ENCODE measurements at places on chromosomes 7 and 10.

DNA sequence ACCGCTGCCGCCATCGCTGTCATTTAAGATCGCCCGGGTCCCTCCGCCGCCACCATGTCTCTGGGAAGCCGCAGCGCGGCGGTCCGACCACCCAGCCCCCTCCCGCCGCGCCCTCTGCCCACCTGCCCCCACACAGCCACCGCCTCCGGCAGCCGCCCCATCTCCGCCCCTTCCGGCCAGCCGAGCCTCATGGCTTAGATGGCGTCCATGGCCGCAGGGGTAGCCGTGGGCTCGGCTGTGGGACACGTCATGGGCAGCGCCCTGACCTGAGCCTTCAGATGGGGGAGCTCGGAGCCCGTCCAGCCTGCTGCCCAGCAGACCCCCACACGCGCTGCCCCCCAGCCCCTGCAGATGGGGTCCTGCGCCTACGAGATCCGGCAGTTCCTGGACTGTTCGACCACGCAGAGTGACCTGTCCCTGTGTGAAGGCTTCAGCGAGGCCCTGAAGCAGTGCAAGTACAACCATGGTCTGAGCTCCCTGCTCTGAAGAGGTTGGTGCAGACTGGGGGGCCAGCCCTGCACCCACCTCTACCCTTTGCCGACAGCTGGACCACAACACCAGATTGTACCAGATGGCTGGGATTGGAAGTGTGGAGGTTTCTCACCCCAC, 38.0 kb upstream of the TARP start:
- DNase-seq = no peak

- no peak for DNase-seq
Measured at GRCh38 chr10:10734356-10735064, 283.2 kb upstream of the CELF2 start.

DNA sequence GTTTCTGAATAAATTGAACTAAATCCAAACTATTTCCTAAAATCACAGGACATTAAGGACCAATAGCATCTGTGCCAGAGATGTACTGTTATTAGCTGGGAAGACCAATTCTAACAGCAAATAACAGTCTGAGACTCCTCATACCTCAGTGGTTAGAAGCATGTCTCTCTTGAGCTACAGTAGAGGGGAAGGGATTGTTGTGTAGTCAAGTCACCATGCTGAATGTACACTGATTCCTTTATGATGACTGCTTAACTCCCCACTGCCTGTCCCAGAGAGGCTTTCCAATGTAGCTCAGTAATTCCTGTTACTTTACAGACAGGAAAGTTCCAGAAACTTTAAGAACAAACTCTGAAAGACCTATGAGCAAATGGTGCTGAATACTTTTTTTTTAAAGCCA, 13.9 kb downstream of the MEST start:
- DNase-seq = no peak

DNA sequence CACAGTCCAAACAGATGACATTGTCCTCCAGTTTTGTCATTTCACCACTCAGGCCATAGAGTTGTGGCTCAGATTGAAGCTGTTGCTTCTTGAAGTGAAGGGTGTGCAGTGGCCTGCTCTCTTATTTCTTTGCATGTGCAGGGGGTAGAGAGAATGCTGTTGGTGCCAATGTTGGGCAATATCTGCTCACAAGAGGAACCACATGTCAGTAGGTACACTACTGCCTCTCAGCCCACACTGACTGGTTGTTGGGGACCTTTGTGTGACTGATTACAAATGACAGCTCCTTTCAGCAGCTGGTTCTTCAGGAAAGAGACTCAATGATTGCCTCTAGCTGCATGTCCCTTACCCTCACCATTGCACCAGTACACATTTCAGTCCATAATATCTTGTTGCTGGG, 21.9 kb upstream of the SFTPA1 start:
- DNase-seq = no peak

DNA sequence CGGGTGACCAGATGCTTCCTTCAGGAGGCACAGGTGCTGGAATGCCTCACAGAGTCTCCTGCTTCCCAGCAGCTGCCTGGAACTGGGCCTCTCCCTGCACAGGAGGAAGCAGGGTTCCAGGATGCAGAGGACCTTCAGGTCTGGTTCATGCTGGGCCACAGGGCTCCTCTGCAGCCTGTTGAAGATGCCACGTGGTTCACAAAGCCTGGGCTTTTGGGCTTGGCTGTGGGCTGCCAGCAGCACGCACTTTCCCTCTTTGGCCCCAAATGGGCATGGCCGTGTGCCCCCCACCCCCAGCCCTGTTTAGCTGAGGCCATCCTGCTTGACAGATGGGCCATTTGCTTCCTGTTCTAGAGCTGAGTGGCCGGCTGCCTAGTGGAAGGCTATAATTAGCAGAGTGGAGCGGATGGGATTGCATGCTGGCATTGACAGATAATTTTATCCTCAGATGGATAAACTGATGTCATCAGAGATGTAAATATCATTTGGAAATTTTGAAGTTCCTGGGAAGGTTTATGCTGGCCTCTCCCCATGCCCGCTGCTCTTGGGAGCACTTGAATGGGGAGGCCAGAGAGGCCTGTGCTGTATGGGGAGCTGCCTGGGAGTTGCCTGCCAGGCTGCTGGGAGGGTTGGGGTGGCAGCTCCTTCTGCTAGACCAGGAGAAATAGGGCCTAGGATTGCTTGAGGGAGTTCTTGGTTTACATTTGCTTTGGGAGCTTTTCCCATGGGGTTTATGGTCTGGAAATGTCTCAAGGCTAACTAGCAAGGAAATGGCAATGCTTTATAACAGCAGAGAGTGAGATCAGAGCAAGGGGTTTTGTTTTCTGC, 28.2 kb downstream of the TSPAN15 start:
- DNase-seq = no peak

GRCh38 chr7:55026867-55027490, 8.2 kb downstream of the EGFR start:
- DNase-seq = no peak

- no peak for DNase-seq
Measured at GRCh38 chr10:112803961-112804401, 146.1 kb upstream of the TCF7L2 start.

DNA sequence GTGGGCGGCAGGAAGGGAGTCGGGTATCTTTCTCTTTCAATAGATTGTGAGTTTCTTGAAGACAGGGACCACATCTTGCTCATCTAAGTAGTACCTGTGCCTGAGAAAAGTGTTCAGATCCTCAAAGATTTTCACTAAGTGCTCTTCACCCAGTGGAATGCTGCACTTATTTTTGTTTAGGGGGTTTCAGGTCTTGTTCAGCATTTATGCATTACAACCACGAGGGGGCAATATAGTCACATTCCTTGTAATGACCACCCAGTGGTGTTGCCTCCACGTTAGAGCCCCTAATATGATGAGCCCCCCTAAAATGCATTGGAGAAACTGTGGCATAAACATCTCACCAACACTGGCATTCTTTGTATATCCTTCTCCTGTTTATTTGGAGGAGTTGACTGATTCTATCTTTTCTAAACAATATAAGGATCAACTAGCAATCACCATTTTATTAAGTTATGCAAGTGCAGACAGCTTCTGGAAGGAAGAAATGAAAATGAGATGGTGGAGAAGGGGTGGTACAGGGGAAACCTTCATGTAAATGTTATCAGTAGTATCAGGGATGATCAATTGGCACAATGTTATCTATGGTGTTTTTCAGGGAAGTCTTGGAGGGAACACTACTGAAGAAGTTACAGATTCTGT, 3.1 kb upstream of the PAPSS2 start:
- DNase-seq = no peak

GRCh38 chr7:127587663-127588018, 570 bp upstream of the ARF5 start:
- DNase-seq = no peak

- no peak for DNase-seq
Measured at GRCh38 chr10:123139521-123140163, 3.9 kb downstream of the HMX3 start.

DNA sequence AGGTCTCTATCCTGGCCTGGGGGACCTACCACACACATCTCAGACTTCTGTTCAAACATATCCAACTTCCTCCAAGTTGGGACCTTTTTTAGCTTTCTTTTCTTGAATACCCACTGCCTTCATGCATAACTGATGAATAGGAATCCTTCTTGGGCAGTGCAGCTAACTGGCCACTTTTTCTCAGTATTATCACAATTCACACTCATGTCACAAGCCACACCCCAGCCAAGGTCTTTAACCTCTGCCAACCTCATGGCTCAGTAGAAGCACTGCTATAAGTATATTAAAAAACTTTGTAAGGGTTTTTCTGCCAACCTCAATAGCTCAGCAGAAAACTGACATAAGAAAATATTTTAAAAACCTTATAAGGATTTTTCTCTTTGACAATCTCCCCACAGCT, 44.5 kb downstream of the HHEX start:
- DNase-seq = no peak
